ENCODE measurements at places on chromosomes 7 and 10.

- DNase-seq = no peak
Measured at GRCh38 chr10:126110489-126111180, 214.3 kb downstream of the FANK1 start.

DNA sequence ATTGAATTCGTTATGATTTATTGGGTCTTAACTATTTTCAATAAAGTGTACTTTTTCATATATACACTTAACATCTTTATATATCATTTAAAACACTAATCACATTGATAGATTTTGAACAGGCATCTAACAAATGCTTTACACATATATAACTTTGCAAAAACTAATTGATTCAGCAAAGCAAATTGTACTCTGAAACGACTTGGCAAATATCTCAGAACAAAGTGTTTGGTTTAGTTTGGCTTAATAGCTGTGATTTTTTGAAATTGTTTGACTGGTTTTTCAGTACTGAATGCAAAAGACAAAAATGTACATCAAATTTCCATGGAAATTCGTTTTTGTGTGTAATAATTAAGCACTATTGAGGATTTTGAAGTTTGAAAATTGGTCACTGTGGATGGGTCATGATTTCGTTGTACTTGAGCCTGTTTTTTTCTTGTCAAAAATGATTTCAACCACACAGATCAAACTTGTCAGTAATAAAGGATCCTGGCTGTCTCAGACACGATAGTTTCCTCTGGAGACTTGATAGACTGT, 125.3 kb upstream of the SLC25A13 start:
- no peak for DNase-seq

DNA sequence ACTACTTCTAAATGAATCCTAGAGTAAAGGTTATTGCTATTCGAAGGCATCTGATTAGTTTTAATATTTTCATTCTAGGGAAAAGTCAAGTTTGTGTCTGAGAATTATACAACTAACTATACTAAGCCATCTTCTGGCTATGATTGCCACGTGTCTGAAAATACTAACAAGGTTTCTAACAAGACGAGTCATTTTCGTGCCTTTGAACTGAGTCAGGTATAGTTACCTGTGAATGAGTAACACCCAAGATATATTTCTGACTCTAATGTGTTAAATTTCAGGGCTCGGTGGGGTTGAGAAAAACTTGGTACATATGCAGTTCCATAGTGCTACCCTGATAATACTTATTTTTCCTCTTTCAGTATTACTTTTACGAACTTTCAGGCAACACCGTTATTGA, 35.5 kb downstream of the TASOR2 start:
- no peak for DNase-seq

- no peak for DNase-seq
Measured at GRCh38 chr10:69168493-69168892, 11.5 kb upstream of the SUPV3L1 start.

DNA sequence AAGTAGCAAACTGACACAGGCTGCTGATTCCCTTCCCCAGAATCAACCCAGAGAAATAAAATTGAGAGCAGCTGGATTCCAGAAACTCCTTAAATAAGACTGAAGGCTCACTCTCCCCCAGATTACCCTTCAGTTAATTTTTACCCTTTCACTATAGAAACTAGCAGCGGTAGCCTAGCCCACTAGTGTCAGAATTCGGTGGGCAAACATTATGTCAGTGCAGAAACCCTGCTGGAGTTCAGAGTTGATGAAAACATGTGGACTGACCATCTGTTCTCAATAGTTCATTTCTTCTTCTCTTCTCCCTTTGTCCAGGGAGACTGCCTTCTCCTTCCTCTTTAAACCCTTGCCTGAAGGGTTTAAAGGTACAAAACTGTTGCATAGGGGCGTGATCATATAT, 100.1 kb downstream of the PODXL start:
- DNase-seq = no peak

Data from DMS 273 treated with DMSO at 0.1 percent for 48 hours (cell line).